Stimulated activated CD4-positive, alpha-beta T cell treated with anti-CD3 and anti-CD28 coated beads, Interleukin-12 subunit alpha, Interleukin-12 subunit beta, amount 100 ng/mL, for 4 hours (primary cell): ENCODE measurements at places on chromosomes 7 and 10.

GRCh38 chr10:88901206-88901983, 21.4 kb downstream of the STAMBPL1 start:
- no peak for DNase-seq

- no peak for DNase-seq
These were observed 400.3 kb upstream of the PRKCQ start for GRCh38 chr10:6980353-6980752.

DNA sequence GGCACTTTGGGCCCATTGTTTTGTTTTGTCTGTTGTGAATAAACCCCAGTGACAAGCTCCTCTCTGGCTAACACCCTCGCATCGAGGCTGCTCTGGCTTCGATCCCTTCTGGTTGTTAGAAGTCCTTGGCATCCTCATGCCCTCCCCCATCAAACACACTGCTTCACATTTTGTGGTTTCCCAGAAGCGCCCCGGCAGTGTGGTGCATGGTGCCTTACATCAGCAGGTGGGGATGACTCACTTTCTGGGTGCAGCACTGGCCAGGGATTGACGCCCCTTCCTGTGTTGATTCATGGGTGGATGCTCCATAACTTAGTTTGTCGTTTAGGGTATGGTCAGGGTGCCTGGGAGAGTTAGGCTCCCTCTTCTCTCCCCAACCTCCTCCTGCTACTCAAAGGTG, 51.4 kb downstream of the PLPP4 start:
- no peak for DNase-seq

GRCh38 chr7:77727936-77728701, 31.9 kb downstream of the RSBN1L start:
- no peak for DNase-seq

- no peak for DNase-seq
These were observed 67.0 kb downstream of the ZRANB1 start for GRCh38 chr10:125008689-125009638.

DNA sequence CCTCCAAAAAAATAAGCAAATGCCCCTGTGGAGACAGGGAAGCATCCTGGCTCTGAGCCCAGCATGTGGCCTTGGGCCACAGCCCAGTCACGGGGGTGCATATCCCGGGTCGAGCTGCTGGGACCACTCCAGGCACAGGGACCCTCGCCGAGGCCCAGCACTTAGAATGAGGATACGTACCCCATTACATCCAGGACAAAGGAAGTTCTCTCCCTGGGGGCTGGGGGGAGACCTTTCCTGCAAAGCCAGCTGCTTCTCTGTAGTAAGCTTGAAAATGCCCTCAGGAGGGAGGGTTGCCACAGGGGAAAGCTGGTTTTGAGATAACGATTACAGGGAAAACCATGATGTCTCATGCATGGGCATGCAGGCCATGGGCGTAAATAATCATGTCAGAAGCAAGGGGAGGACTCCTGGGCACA, 75.5 kb downstream of the HIPK2 start:
- DNase-seq = no peak

DNA sequence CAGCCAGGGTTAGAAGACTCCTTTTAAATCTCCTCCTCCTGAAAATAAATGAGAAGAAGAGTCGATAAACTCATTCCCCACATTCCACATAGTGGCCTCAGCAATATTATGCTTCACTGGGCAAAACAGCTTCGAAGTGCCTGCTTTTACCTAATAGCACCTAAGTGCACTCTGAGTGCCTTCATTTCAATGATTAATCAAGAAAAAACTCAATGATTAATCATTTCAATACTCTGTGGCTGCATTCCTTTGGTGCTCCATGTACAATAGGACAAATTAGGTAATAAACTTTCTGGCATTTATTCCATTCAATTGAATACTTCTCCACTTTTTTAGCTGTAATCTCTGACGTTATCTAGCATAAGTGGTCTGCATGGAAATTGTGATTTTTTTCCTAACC, 174.6 kb downstream of the CCDC71L start:
- DNase-seq = no peak

GRCh38 chr10:130179640-130180039, 43.4 kb downstream of the GLRX3 start:
- no peak for DNase-seq

DNA sequence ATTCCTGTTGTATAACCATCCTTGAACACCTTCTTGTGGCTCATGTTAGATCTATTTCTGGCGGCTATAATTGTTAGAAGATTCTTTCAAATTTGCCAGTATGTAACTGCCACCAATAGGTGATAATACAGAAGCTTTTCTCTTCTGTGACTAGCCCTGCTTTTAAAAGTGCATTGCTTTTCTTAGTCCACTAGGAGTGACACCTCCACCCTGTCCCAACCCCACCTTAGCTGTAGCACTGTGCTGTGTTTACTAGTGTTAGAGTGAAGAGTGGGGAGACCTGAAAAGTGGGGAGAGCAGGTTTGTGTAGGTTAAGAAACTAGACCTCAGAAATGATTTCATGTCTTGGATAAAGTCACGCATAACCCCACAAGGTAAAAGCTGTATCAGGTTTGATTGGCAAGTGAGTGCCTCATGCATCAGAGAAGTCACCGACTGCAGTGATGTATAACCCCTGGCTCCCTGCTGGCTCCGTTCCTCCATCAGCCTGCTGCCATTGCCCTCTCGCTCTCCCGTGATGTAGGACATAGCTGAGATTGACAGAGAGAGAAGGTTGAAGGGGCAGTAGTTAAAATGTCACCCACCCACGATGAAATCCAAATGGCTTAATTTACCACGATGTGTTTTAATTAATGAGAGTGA, 12.5 kb downstream of the NPVF start:
- no peak for DNase-seq

GRCh38 chr10:23521735-23522134, 82.9 kb downstream of the OTUD1 start:
- no peak for DNase-seq

GRCh38 chr10:11719496-11720259, 22.5 kb upstream of the ECHDC3 start:
- DNase-seq = no peak

DNA sequence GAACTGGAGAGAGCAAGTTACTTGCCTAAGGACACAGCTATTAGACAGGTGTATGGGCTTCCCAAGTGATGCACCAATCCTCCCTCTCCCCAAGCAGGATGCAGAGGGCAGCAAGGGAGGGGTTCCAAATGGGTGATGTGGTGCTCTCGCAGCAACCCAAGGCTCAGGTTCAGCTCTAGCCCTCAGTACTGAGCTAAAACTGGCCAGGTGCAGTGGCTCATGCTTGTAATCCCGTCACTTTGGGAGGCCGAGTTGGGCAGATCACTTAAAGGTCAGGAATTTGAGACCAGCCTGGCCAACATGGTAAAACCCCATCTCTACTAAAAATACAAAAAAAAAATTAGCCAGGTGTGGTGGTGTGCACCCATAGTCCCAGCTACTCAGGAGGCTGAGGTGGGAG, 40.7 kb downstream of the GPRIN2 start:
- DNase-seq = no peak

GRCh38 chr7:123627851-123628250, 26.2 kb downstream of the ASB15 start:
- DNase-seq = no peak

DNA sequence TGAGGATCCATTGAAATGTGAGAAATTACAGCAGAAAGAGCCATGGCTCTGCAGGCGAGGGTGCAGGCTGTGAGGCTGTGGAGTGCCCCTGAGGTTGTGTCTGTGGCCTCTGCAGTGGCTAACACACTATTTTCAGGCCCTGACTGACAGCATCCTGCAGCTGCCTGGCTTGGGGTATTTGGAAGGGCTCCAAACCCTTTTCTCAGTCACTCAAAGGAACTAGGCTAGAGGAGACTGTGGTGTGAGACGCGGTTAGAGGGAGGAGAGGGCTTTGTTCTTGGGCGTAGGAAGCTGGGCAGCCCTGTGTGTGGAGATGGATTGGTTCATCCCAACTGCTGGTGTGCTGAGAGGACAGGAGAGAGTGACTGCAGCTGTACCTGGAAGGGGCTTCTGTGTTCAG, 134.9 kb downstream of the RAMP3 start:
- DNase-seq = no peak

DNA sequence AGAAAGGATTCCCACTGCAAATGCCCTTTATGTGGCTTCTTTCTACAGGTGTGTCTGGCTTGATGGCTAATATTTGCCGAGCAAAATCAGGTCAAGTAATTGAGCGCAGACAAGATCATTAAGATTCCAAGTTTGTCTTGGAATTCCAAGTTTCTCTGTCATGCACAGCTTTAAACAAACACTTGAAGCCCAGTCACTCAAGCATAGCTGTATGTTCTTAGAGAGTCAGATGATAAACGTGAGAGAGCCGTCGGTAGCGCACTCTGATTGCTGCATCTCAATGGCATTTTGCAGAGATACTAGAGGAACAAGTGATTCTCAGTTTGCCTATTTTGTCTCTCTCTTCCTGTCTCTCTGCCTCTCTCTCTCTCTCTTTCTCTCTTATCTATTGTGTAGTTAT, 658 bp downstream of the DMBT1 start:
- no peak for DNase-seq

- no peak for DNase-seq
These were observed 16.9 kb upstream of the ANKRD1 start for GRCh38 chr10:90937645-90938258.

DNA sequence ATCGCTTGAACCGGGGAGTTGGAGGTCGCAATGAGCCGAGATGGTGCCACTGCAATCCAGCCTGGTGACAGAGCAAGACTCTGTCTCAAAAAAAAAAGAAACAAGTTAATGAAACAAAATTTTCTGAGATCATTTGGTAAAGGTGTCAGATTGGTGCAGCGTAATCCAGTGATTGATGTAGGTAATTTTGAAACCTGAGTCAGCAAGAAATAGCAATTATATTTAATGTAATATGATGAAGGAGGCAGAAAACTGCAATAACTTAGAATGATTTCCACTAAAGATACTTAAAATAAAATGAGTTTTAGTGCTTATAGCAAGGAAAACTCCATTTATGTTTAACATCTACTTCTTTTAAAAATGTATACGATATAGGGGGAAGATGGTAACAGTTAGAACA, 1049.8 kb upstream of the C7orf33 start:
- no peak for DNase-seq

GRCh38 chr7:98251231-98251600, 816 bp downstream of the TECPR1 start:
- DNase-seq = no peak

- no peak for DNase-seq
These were observed 20.7 kb upstream of the GRID1 start for GRCh38 chr10:86387178-86387794.

DNA sequence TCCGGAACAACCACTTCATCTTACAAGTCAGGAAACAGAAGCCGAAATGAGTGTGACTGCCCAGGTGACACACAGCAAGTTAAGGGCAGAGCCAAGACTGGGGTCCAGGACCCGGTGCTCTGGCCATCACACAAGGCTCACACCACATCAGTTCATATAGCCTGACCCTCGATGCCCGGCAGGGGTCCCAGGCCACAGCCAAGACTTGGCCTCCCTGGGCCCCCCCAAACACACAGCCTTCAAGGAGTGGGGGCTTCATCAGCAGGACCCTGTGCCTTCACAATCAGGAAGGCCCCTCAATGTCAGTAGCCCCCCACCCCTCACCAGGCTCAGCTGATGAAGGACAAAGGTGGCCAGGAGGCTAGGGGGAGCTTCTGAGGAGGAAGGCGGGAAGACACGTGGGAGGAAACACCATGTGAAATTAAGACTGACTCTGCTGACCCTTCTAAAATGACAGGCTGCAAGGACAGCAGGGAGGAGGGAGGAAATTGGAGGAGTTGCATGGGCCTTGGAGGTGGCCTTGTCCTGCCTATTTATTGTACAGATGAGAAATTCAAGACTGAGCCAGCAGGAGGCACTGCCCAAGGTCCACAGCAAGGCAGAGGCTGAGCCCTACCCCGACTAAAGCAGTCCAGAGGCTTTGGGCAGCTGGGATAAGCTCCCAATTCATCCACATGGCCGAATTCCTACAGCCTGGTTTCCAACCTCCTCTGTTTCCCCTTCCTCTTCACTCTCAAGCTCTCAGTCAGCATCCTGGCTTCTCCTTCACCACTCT, 216.1 kb upstream of the ZMIZ1 start:
- peak; percentile 7 for DNase-seq

DNA sequence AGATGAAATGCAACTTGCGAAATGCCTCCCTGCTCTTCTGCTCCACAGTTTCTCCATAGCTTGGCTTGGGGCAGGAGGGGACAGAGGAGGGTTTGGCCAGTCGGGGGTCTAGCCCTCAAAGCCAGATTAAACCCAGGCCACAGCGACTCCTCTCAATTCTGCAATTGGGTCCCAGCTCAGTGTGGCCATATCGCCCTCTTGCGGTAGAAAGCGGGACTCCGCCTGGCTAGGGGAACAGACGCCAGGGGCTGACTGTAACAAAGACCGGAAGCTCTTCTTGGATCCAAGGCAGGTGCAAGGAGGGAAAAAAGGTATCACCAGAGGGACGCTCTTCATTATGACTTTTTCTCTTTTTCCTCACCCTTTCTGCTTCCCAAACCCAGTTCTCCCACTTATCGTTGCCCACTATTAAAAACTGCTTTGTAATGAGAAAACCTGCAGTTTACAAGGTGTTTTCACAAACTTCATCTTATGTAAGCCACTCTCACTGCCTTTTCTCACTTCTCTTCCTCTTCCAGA, 36.6 kb upstream of the TNPO3 start:
- DNase-seq = peak; percentile 89

DNA sequence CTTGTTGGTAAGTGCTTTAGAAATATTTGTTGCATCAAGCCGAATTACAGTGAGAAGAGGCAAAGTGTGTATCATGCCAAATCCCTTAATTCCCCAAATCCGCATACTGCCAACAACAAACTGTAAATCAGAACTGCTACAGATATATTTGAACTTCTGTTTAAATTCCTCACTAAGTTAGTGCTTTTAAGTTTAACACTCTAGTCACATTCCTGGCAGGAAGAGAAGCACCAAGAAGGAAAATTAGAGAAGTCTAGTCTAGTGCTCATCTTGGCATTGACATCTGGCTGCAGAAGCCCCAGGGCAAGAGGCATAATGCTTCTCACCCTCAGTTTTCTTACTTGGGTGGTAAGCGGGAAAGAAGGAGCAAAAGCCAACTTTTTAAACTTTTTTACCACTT, 343.5 kb downstream of the GPR37 start:
- no peak for DNase-seq

GRCh38 chr7:26485367-26485934, 193.8 kb downstream of the SNX10 start:
- DNase-seq = no peak

- DNase-seq = no peak
These were observed 16.8 kb upstream of the CRYGN start for GRCh38 chr7:151456782-151457181.

DNA sequence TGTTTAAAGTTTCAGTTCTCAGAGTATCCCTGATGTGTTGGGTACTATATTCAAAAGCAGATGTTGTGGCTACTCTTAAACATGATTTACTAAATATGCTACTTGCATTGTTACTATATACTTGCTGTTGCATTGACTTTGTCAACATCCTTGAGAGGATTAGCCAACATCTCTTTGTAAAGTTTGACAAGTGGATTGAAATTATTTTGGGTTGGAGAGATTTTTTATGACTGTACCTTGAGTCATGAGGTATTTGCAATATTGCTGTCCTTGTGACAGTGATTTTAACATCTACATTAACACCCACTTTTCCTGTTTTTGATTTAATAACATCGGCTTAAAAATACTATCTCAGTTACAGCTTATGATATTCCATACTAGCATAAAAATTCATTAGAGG, 31.9 kb downstream of the MRC1 start:
- no peak for DNase-seq
